ENCODE measurements at places on chromosomes 3 and 15.

DNA sequence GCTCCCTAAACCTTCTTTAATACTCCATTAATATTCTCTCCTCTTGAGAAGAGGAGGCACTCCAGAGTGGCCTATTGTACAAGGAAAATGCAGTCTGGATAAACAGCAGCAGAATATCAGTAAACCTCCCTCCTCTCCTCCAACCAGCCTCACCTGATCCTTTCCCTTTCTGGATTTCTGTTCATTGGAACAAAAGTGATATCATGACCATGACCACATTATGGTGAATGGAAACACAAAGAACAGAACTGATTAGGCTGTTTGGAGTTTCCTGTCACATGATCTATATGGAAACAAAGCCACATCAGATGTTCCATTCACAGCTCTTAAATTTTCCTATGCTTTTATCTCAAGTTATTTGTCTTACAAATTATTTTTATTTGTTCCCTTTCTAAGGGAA is 14.6 kb downstream of the C2CD4B start:
- no peak for DNase-seq

DNA sequence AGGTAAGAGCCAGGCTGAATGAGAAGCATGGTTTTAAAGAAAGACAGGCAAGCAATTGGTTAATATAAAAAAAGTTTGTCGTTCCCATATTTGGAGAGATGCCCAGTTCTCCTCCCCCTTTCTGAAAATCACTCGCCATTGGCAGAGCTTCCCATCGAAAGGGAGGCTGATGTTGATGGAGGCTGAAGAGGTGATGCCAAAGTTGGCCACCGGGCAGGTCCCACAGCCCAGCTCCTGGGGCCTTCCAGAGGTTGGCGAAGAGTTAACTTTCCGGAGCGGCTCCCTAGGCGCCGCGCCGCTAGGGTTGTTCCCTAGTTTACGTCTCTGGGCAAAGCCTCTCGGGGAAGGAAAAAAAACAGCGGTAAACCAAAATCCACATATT is 793 bp downstream of the PCOLCE2 start:
- DNase-seq, result no peak

DNA sequence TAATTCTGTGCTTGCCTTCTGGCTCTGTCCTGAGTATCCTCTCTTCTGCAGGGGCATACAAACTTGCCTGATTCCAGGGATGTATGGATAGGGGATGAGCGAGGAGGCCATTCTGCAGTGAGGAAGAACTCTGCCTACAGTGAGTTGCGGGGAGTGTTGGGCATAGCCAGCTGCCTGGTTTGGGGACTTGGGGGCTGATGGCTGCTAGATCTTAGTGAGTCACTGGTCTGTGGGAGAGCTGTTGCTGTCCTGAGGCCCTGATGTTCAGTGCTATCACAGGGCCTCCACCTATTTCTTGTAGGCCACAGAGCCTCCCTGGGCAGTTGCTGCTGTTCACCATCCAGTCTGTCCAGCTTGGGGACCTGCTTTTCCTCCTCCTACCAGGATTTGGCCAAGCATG is 20.3 kb downstream of the CDAN1 start:
- no peak for DNase-seq

GRCh38 chr3:133943031-133943535 is 47.4 kb upstream of the RAB6B start:
- no peak for DNase-seq

DNA sequence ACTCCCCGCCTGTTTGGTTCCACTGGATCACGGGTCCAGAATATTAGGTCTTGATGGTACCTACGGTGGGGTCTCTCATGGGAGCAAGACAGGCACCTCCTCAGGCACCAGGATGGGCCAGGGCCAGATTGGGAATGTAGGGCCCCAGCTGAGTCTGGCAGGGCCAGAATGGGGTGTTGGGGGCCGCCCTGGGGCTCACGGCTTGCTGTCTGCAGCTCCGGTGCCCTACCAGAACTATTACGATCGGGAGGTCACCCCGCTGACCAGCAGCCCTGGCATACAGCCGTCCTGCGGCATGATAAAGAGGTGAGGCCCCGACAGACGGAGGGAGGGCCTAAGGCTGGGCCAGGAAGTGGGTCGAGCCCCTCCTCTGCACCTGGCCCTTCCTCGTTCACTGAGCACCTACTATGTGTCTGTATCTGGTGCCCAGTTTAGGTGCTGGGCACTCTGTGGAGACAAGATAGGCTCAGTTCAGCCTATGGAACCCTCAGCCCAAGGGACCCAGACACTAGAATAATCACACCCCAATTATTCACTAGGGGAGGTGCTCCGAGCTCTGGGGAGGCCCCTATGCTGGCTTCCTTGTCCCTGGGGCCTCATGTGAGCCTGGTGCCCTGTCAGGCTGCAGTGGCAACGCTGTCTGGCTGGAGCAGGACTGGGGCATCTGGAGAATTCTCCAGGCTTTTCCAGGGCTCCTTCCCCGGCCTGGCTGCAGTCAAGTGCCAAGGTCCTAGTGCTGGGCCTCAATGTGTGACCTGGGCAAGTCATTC is 37.9 kb downstream of the PSTPIP1 start:
- no peak for DNase-seq

DNA sequence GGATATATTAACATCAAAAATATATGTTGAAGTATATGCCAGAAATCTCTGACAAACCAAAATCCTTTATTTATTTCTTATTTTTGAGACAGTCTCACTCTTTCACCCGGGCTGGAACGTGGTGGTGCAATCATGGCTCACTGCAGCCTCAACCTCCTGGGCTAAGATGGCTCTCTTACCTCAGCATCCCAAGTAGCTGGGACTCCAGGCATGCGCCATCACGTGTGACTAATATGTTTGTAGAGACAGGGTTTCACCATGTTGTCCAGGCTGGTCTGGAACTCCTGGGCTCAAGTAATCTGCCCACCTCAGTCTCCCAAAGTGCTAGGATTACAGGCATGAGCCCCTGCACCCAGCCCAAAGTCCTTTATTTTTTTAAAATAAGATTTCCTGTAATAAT is 11.9 kb downstream of the FAIM start:
- DNase-seq, result no peak

- no peak for DNase-seq
Measured at GRCh38 chr3:33001889-33002288, 50.4 kb downstream of the CCR4 start.

- DNase-seq, result no peak
Measured at GRCh38 chr3:156952011-156952410, 125.9 kb downstream of the LEKR1 start.

DNA sequence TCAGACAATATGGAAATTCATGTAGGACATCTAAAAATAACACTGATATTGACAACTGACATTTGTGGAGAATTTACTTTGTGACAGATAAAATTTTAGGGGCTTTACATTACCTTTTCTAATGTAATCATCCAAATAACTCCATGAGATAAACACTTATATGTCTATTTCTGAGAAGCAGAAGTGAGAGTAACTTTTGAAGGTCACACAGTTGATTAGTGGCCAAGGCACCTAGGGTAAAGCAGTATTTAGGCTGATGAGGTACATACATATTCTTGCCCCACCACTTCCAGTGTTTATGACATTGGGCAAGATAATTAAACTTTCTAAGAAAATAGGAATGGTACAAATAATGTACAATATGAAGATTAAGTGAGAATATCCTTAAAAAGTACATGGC is 248.4 kb downstream of the CPNE4 start:
- no peak for DNase-seq

DNA sequence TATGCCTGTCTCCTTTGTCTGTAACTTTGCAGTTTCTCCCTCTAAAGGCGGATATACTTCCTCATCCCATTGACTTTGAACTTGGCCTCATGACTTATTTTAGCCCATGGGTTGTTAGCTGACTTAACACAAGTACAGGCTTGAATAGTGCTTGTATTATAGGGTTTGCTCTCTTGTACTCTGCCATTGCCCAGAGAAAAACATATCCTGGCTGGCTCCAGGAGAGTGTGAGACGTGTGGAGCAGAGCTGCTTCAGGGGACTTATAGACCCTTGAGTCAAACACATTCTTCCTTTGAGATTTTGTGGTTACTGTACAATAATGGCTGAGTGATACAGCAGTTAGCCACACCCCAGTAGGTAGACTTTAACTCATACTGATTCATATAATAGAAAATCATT is 124.0 kb downstream of the RAP2B start:
- no peak for DNase-seq

GRCh38 chr3:125675791-125676190 is 80.5 kb upstream of the OSBPL11 start:
- no peak for DNase-seq

- no peak for DNase-seq
Measured at GRCh38 chr15:60223176-60223575, 174.6 kb downstream of the ANXA2 start.

DNA sequence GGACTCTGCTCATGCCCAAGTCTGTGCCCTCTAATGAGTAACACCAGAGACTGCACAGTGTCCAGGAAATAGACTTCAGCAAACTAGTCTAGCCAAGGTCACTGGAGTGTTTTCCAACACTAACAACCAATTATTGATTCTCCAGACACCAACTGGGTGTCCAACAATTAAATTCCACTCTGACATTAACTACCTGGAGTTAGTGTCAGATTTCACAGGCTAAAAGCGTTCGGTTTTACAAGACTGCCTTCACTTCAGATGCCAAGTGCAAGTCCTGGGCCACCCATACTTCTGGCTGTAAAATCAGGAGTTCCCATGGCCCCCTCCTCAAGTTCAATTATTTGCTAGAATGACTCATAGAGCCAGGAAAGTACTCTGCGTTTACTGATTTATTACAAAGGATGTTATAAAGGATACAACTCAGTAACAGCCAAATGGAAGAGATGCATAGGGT is 20.8 kb upstream of the CFAP161 start:
- DNase-seq, result no peak

- DNase-seq, result no peak
Measured at GRCh38 chr3:132840201-132840700, 118.0 kb upstream of the NPHP3 start.

GRCh38 chr3:102124704-102125103 is 275.4 kb downstream of the NFKBIZ start:
- DNase-seq, result no peak

DNA sequence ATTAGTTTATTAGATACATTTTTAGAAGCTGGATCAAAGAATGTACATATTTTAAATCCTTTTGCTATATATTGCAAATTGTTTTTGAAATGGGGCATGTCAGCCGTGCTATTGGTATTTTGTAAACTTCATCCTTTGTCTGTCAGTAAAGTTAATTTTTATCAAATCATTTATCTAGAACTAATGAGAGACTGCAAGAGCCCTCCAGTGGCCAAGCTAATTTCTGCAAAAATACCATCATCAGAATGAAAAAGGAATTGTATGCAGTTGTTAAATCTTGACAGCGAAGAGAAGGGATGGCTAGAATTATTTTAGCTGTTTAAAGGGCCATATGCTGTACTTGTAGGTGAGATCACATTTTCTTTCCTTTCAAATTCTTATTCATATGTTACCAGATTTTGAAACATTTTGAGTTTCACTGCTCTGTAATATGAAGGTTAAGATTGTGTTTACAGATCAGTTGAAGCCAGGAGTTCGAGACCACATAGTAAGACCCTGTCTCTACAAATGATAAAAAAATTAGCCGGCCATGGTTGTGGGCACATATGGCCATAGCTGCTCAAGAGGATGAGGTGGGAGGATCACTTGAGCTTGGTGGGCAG is 8.1 kb upstream of the CLDN11 start:
- no peak for DNase-seq

- DNase-seq, result no peak
Measured at GRCh38 chr3:5231487-5231886, 44.0 kb downstream of the EDEM1 start.

DNA sequence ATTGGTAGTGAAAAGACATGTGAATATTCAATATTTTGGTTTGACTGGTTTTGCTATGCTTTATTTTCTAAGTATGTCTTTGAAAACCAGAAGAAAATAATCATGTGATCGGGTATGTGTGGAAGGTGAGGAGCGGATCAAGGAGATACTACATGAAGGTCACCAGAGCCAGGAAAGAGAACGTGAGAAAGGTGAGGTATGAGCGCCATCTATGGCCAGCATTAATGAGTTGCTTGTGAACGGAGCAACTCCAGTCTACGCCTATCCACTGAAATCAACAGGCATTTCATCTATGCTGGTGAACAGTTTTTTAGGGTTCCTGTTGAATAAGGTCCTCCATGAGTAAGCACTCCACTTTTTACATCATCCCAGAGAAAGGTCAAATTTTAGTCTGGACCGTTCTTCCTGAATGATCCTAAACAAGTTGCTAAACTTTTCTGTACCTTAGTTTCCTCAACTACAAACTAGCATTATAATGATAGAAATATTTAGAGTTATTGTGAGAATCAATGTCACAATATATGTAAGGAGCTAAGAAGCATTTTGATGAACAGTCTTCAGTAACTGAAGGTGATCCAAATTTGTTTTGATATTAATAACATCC is 1435.2 kb upstream of the CADM2 start:
- no peak for DNase-seq

GRCh38 chr3:134459562-134459961 is 26.2 kb downstream of the ANAPC13 start:
- no peak for DNase-seq

GRCh38 chr3:130345487-130346079 is at the start of gene COL6A5:
Gene COL6A5 (plus strand): TSS chr3:130345672. CDS start chr3:130373639, 27,967 bp downstream.
- no peak for DNase-seq

DNA sequence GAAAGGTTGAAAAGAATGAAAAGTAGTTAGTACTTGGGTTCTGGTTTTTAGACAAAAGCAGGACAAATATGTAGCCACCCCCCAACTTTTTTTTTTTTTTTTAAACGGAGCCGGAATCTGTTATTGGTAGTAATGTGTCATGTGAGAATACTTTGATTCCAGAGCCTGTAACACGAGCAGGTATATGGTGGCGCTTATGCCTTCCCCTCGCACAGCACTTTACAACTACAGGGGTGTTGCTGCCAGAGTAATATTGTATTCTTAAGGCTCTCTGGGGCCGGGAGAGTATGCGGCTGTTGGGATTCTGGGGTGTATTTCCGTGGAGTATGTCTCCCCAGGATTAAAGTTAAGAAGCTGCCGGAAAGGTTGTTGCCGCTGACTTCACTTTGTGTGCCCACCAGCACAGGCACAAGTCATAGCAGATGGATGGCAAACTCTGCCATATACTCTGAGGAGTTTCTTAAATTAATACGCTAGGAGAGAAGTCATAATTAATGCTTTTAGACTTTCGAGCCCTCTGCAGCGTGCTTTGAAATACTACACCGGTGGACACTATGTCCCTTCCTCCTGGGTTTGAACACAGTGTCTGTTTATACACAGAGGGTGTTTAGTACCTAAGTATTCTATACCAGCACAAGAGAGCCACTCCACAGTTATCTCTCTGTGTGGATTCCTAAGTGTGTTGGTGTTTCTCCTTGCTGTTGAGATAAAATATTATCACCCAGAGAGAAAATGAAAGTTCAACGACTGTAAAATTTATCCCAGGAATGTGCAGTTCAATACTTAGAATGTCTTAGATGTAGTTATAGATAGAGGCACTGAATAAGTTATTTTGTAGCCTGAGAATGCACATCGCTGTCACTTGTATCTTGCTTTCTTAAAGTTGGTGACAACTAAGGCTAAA is 1.4 kb downstream of the MBNL1 start:
- no peak for DNase-seq

- DNase-seq, result no peak
Measured at GRCh38 chr3:75176937-75177336, 487.2 kb upstream of the FRG2C start.

DNA sequence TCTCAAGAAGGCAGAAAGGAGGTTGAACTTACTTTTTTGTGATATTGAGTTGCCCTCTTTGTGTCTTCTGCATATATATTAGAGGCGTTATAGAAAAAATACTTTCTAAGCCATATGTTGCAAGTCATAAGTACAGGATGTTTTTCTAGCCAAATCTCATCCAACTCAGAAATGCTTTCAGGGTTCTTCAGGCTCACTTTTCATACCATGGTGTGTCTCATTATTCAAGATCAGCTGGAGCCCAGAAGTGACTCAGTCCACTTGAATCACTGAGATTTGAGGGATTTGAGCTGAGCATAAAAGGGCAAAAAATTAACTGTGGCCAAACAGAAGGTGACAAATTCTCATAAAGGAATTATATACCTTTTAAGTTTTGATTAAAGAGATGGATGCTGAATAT is 157.3 kb downstream of the WNT5A start:
- DNase-seq, result no peak
